ENCODE measurements at places on chromosomes 12 and 14.
A peak's percentile ranks its signal among the peaks of the same experiment; 100 is the strongest.

GRCh38 chr12:131044136-131044535 lies 90.4 kb downstream of the ADGRD1 start:
- DNase-seq, result no peak

GRCh38 chr14:100202712-100203111 lies 36.2 kb upstream of the YY1 start:
- DNase-seq, result no peak

DNA sequence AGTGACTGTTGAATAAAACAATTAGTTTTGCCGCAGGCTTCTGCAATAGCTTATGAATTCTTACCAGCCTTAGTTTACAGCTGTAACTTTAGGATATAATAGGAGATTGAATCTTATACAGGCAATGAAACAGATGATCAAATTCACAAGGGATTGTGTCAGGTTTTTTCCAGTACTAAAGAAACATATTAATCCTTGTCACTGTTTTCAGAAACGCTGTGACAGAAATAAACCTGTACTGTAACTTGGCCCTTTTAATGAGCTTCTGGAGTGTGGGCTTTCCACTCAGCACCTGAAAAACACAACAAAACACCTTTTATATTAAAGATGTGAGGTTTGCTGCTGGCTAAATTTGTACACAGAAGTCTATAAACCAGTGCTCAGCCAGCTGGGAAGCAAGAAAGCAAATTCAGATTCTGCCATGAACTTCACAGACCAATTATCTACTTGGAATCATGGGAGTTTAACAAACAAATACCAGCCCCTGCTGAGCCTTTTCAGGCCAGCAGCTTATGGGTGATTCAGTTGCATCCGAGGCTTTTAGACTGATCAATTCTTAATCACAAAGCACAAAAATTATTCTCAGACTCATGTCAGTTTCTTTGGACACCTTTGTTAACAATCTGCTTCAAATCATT lies 109.5 kb downstream of the FOXG1 start:
- DNase-seq, result peak; percentile 83

DNA sequence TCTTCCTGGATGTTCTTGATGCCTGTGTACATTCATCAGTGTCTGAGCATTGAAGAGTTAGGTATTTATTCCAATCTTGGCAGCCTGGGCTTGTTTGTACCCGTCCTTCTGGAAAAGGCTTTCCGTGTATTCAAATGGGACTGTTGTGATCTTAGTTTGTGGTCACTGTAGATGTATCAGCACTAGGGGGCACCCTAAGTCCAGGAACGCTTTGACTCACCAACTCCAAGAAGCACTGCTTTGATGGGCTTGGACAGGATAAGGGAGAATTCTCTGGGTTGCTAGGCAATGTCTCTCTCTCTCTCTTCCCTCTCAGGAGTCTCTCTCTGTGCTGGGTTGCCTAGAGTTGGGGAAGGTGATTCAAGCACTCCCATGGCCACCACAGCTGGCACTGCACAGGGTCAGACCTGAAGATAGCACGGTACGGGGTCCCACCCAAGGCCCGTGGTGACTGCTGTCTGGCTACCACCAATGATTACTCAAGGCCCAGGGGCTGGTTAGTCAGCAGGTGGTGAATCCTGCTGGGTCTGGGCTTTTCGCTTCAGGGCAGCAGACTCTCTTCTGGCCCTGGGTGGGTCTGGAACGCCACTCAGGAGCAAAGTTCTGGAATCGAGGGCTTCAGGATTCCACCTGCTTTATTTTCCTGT lies 211.1 kb upstream of the RGS6 start:
- no peak for DNase-seq

GRCh38 chr14:33150666-33151428 lies 212.2 kb downstream of the NPAS3 start:
- DNase-seq, result no peak

DNA sequence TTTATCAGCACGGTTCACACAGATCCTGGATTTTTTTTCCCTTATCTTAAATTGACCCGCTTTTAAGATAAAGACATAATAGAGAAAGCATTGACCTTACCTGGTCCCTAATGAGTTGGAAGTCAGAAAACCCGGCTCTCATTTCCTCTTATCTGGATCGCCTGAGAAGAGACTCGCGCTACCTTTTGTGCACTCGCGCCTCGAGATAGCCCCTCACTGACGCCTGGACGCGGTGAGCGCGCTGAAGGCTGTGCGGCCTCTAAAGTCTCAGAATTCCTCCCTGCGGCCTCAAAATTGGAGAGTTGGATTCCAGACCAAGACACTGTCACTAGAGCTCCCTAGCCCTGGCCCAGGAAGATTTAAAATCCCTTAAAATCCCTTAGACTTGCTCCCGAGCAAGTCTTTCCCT lies 7.0 kb downstream of the NKX2-1 start:
- no peak for DNase-seq

DNA sequence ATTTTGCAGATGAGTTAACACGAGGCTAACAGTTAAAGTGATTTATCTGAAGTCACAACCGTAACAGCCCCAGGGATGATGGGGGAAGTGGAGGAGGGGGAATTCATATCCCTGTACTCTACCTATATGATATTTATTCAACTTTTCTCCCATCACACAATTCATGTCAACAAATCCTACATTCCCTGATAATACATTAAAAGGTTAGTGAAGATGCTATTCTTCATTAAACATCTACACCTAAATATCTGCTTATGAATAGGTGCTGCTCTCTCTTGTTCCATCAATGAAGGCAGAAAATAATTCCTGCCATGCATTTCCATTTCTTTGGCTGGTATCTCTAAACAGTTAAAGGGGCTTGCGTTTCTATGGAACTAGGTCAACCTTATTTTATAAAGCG lies 6.8 kb downstream of the YBX3 start:
- DNase-seq, result no peak

GRCh38 chr14:66444271-66444927 lies 41.8 kb upstream of the CCDC196 start:
- no peak for DNase-seq

Measured in NCI-H1930 (cell line).